CD4-positive, CD25-positive, alpha-beta regulatory T cell (primary cell): ENCODE measurements at places on chromosomes 7 and 10. TPM values are rescaled to one million over a fixed set of nuclear protein-coding genes. Genes with fewer than 3 reads are reported as not detected.

Gene SMIM30
- total RNA-seq: 10.9 TPM

Gene PPRC1
- 35.3 TPM for total RNA-seq

Gene OR13A1
- not detected for total RNA-seq

Gene YWHAG
- total RNA-seq: 36.6 TPM

Gene TMEM26
- not detected for total RNA-seq

Gene RINT1
- 25.5 TPM for total RNA-seq

Gene STEAP4
- total RNA-seq: not detected

Gene MYO1G
- total RNA-seq: 427 TPM

Gene SLC26A4
- 0.10 TPM for total RNA-seq

Gene WNT2
- not detected for total RNA-seq

Gene MACC1
- total RNA-seq: 1.0 TPM

Gene EPO
- total RNA-seq: not detected

Gene ANKRD1
- total RNA-seq: not detected

Gene CALML3
- total RNA-seq: not detected

Gene GSAP
- 6.8 TPM for total RNA-seq

Gene ATP5F1C
- 167 TPM for total RNA-seq

Gene RAMP3
- total RNA-seq: not detected

Gene CALN1
- total RNA-seq: 0.52 TPM

Gene PAX2
- not detected for total RNA-seq
